M059J (cell line): ENCODE measurements at places on chromosomes 2 and 18.
A peak's percentile ranks its signal among the peaks of the same experiment; 100 is the strongest.

DNA sequence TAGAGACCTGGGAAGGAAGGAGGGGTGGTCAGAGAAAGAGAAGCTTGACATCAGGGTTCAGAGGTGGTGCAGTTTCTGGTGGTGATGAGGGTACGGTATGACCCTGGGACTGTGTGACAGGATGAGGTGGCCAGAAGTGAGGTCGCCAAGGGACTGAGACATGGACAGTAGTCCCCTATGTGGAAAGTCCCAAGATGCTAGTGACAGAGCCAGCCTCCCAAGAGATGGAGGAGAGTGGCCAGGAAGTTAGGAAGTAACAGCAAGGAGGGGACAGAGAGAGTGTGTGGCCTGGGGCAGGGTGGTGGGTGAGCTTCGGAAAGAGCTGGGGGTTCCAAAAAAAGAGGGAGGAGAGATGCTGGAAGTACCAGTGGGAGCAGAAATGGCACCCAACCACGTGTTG is 66.0 kb downstream of the SMAD7 start:
- no peak for DNase-seq

- peak; percentile 25 for DNase-seq
These were observed 46.6 kb downstream of the THUMPD2 start for GRCh38 chr2:39732482-39732881.

DNA sequence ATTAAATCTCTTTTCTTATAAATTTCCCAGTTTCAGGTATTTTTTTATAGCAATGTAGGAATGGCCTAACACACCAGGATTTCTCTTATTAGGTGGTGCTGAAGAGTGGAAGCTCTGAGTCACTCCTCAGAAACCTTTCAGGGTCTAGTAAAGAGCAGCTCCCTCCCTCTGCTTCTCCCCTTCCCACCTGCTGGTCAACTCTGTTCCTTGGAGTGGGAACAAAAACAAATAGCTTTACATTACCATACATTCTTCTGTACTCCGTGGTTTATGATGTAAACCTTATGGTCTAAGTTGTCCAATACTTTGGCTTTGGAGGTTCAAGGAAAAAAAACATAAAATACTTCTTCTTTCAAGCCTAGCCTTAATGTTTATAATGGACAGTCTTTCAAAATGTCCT is 2.7 kb upstream of the IL1R1 start:
- DNase-seq, result no peak

DNA sequence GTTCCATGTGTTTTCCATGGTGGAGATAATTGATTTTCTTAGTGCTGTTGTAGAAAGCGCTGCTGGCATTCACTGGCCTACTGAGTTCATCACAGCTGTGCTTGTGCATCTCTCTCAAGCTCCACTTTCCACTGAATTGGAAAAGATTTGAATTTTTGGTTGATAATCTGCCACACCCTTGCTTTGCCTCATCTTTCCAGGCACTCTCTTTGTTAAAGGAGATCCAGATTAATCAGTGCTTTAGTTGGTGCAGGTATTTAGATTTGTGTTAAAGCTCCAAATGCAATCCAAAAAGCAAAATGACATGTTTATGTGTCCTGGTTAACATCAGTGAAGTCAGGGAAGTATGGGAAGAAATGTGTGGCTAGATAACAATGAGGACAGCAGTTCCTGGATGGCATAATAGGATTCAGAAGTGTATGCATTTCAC is 2.7 kb upstream of the COL3A1 start:
- no peak for DNase-seq

- no peak for DNase-seq
These were observed 95.0 kb upstream of the LDAH start for GRCh38 chr2:20917719-20918572.

GRCh38 chr18:55038162-55038561 is 78.9 kb upstream of the CCDC68 start:
- DNase-seq, result peak; percentile 78

- peak; percentile 79 for DNase-seq
These were observed 18.2 kb downstream of the AOX1 start for GRCh38 chr2:200603972-200604371.

GRCh38 chr2:36371070-36371874 is 15.7 kb downstream of the CRIM1 start:
- peak; percentile 73 for DNase-seq

DNA sequence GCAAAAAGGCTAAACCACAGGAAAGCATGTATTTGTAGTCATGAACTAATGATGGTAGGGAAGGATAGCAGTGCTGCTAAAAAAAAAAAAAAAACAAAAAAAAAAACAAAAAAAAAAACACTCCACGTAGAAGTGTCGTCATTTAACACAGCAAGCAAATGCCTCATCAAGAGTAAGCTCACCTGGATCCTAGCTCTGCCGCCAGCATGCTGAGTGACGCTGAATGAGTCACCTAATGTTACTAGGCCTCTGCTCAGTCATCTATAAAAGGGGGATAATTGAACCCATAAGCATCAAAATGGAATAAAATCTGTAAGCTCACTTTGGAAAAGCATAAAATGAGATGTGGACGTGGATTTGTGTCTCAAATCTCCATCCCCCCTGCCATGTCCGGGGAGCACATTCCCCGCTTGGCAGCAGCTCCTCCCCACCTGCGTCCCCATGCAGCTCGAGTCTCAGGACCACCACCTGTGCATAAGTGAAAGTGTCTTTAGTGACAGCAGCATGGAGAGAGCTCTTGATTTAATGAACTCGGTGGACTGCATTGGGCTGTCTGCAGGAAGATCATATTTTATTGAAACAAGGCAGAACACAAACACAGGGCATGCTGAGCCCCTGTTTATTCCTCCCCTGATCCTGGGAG is 427.5 kb downstream of the LRATD1 start:
- DNase-seq, result peak; percentile 20

DNA sequence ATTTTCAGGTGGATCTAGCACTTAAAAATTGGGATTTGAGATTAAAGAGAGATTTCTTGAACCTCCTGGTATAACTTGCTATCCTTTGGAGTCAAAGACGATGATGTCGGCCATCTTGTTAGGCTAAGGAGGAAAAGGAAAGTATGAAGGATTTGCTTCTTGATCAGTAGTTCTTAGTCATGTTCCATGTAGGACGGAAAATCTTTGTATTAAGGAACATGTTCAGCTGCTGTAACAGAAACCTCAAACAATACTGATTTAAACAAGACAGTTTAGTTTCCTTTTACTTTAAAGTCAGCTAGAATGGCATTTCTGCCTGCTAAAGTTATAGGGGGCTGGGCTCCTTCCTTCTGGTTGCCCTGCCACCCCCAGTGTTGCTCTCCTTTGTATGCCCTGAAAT is 56.4 kb upstream of the MGAT5 start:
- DNase-seq, result no peak

DNA sequence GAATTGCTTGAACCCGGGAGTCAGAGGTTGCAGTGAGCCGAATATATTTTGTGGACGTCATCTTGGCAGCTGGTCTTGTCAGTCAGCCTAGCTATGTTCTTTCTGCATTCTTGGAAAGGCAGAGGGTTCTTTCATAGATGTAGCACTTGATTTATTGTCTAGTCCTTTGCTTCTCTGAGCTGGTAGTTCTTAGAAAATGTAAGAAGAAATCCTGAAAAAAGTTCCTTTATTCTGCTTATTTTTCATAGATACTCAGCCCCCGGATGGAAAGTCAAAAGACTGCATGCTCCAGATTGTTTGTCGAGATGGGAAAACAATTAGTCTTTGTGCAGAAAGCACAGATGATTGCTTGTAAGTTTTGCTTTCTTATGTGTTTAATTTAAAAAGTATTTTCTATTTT is 21.3 kb downstream of the PLEKHB2 start:
- no peak for DNase-seq

GRCh38 chr2:230472621-230473018 is 56.6 kb downstream of the SP100 start:
- DNase-seq, result peak; percentile 75

- no peak for DNase-seq
These were observed 12.3 kb downstream of the EN1 start for GRCh38 chr2:118834901-118835745.

- DNase-seq, result no peak
These were observed 11.7 kb downstream of the CABLES1 start for GRCh38 chr18:23146861-23147469.

- peak; percentile 75 for DNase-seq
These were observed 3.9 kb upstream of the ID2 start for GRCh38 chr2:8677646-8678592.

DNA sequence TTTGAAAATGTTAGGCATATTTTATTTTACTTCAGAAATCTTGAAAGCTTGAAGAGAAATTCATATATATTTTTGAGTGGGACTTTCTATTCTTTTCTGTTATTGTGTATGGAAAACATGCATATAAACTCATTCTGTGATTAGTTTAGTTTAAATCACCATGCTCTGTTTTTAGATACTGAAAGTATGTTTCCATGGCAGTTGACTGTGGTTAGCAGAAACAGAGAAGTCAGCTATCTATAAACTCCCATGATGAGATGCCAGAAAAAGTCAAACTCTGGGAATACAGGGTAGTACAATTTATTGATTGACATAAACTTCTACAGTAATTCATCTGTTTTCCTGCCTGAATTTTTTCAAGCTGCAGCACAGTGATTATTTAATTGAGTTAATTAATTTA is 905.3 kb upstream of the VRK2 start:
- peak; percentile 33 for DNase-seq

GRCh38 chr18:56175330-56176001 is 462.9 kb downstream of the TXNL1 start:
- DNase-seq, result no peak

- DNase-seq, result no peak
These were observed 7.3 kb upstream of the VAPA start for GRCh38 chr18:9906481-9906880.

GRCh38 chr2:85772841-85773491 is 19.2 kb downstream of the ATOH8 start:
- no peak for DNase-seq

- DNase-seq, result no peak
These were observed 722.3 kb downstream of the RNF144A start for GRCh38 chr2:7639476-7639875.

DNA sequence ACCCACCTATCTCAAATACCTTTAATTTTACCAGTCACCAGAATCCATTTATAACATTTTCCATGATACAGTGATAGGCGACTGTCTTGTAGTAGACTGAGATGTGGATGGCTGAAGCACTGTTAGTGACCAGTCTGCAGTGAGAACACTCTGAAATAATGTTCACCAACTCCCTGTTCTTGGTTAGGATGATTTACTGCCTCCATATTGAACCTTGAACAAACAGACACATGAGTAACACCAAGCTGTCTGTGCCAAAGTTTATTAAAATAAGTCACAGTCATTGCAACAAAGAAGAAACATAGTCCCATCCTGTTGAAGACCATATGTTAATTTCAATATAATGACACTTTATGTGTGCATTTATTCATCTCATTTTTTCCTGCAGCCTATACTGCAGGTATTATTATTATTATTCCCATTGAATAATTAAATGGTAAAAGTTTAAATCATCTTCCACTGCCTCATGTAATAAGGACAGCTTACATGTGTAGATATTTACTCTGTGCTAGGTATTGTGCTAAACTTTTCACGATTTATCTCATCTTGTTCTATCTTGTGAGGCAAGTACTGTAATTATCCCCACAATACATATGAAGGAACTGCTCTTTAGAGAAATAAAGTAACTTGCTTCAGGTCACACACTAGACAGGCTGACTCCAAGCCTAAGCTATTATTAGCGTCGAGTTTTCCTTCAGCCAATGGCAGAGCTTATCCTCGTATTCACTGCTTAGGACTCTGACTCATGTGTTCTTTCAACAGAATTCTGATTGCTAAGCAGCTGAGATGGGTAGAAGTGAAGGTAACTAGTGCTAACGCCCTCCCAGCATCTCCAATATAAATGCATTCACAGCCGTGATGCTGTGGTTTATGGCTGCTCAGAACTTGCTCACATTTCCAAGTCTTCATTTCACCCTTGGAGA is 62.5 kb downstream of the ONECUT2 start:
- peak; percentile 65 for DNase-seq

GRCh38 chr2:24152413-24153197 is 22.2 kb upstream of the FAM228A start:
- DNase-seq, result peak; percentile 24

GRCh38 chr2:235762832-235763598 is 269.2 kb downstream of the AGAP1 start:
- no peak for DNase-seq

GRCh38 chr2:191740016-191740419 is 62.1 kb downstream of the NABP1 start:
- no peak for DNase-seq

- no peak for DNase-seq
These were observed 92.7 kb downstream of the CSRNP3 start for GRCh38 chr2:165562233-165562632.

- no peak for DNase-seq
These were observed 9.9 kb downstream of the MAB21L4 start for GRCh38 chr2:240886023-240886565.

- DNase-seq, result no peak
These were observed 78.4 kb downstream of the SETBP1 start for GRCh38 chr18:44758861-44759631.

- no peak for DNase-seq
These were observed 22.4 kb upstream of the PMAIP1 start for GRCh38 chr18:59877361-59877760.

- no peak for DNase-seq
These were observed 36.5 kb downstream of the GPD2 start for GRCh38 chr2:156472686-156473085.
